ENCODE measurements at places on chromosomes 4 and X.
A peak's percentile ranks its signal among the peaks of the same experiment; 100 is the strongest.

DNA sequence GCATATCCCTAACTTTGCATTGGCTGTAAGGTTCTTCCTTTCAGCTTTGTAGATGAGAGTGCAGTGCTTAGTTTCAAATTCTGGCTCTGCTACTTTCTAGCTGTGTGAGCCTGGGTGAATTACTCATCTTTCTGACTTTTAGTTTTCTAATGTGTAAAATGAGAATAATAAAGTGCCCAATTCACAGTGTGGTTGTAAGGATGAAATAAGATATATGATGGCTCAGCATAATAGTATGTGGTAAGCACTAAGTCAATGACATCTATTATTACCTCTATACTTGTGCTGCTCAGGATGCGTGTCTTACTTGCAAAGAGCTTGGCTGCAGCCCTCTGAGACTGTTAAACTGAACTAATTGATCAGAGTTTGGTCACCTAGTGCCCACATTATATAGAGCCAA lies 30.6 kb upstream of the ETNPPL start:
- no peak for ATAC-seq

GRCh38 chr4:112509243-112510141 lies 6.5 kb downstream of the NEUROG2 start:
- no peak for ATAC-seq

- no peak for ATAC-seq
Observed at GRCh38 chr4:155164718-155165117, 43.7 kb upstream of the NPY2R start.

- ATAC-seq = no peak
Observed at GRCh38 chr4:158775091-158775651, 6.3 kb downstream of the FNIP2 start.

GRCh38 chr4:146222313-146222712 lies 8.0 kb downstream of the REELD1 start:
- ATAC-seq = no peak

DNA sequence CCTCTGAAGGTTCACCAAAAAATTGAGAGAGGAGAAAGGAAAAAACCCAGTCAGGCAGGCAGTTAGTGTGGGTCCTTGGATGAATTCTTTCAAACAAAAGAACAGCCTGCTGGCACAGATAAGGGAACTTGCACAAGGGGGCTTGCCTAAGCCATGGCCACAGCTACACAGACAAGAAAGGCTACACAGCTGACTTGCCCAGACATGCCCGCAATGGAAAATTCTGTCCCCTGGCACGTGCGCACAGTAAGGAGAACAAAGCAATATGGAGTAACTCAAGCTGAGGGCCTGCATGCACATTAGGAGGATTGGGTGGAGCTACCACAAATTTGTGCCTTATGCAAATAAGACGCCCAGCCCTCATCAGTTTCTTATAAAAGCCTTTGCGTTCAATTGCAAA lies 512.5 kb upstream of the HTR2C start:
- no peak for ATAC-seq

DNA sequence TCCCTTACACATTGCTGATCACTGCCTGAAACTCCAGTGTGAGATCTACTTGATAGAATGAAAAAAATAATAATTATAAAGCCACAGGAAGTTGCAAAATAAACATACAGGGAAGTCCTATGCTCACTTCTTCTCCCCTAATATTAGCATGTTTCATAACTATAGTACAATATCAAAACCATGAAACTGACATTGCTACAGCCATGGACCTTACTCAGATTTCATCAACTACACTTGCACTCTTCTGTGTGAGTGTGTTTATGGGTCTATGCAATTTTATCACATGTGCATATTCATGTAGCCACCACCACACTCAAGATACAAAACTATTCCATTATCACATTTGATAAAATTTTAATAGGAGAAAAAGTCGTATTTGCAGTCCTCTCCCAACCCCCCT lies 57.3 kb downstream of the SPINK2 start:
- no peak for ATAC-seq

DNA sequence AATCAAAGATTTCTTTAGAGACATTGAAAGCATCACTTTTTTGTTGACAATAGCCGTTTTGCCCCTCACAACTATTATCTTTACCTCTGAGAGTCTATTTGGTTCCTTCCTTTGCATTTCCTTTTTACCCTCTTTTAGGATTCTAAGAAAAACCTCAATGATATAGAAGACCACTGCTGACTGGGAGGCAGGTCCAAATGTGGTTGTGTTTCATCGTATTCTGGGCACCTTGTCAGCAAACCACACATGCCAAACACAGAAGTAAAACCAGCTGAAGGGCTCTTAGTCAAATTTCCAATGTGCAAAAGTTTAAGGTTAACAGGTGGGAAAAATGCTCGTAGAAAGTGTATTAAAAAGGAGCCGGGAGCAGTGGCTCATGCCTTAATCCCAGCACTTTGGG lies 5.1 kb upstream of the PRMT9 start:
- no peak for ATAC-seq

DNA sequence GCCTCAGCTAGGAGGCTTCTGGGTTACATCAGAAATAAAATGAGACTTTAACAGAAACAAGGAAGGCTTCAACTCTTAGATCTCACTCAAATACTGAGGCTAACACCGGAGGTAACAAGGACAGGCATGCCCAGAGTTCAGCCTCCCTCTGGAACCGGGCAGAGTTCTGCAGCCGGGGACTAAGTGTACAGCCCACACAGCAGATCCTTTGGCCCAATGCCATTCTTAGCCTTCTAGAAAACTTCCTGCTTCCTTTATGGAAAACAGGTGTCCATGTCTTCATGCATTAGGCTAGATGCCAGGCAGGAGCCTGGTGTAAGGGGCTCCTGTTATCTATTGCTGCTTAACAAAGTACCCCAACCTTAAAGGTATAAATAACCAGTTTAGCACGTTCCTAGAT lies 369.7 kb downstream of the BCOR start:
- no peak for ATAC-seq

DNA sequence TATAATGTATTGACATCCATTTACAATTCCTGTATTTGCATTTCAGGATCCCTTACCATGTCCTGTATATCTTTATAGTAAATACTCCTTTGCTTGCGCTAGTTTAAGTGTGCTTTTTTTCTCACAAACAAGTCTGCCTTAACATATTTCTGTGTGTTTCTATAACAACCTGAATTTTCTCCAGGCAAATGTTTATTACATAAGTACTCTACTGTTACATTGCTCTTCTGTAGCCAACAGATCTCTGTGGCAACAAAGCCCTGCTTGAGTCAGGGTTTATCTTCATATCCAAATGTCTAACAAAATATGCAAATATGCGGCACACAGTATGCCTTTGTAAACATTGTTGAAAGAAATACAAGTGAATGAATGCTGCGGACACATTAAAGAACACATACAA lies 625.5 kb downstream of the TLL1 start:
- no peak for ATAC-seq

- ATAC-seq = no peak
Observed at GRCh38 chr4:120034913-120035312, 31.7 kb downstream of the MAD2L1 start.

- no peak for ATAC-seq
Observed at GRCh38 chr4:183306811-183307210, 13.3 kb downstream of the CLDN22 start.

GRCh38 chr4:141047228-141047884 lies 85.9 kb downstream of the RNF150 start:
- no peak for ATAC-seq

GRCh38 chr4:38180456-38180855 lies 220.3 kb downstream of the PTTG2 start:
- no peak for ATAC-seq

DNA sequence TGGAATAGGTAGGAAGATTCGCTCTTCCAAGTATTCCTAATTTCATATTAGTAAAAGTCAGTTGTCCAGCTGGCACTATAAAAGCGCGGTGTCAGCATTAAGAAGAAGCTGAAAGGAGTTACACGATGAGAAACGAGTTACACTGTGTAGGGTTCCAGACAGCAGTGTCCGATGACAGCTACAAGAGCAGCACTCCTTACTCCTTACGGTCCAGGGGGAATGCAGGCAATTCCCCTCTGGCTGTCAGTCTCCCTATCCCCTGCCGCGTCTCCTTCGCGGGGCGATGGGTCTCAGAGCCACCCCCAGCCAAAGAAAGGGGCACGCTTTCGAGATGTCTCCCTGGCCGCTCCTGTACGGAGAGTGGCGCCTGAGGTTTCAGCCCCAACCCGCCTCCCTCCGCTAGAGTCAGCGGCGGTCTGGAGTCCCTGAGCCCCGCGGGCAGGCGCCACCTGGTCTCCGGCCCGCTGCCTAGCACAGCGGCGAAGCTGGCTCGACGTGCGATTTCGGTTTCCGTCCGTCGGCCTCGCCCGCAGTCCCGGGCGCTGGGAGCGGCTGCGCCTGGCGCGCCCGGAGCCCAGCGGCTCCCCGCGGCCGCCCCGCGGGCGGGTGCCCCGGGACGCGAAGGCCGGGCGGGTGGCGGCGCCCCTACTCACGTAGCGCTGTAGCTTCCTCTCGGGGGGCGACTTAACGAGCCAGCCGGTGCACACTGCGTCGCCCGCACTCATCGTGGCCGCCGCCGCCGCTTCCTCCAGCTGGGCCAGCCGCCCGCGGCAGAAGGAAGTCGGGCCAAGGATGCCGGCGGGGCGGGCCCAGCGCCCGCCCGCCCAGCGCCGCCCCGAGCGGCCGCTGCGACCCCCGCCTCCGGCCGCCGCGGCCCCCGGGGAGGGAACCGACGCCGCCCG lies at the start of gene GAB3:
Gene GAB3 (minus strand): TSS at position 777 of the 902 bp plus-strand sequence. CDS start 52 bp downstream, at position 725.
- ATAC-seq = peak; percentile 86

Data from stimulated activated memory B cell treated with anti-CD40 and anti-IgM and Interleukin-4, amounts not matched to agents 10 μg/mL and 1 μg/mL and 100 μg/mL, for 72 hours (primary cell).